Frontal cortex (tissue), 4 donors: ENCODE measurements at places on chromosomes 2 and 18. TPM values are rescaled to one million over a fixed set of nuclear protein-coding genes. Genes with fewer than 3 reads are reported as not detected.

The INPP5D gene
- total RNA-seq: 1.6 TPM

The IL1RN gene
- not detected for total RNA-seq

The NAT8 gene
- not detected for total RNA-seq

The COX7A2L gene
- 198 TPM for total RNA-seq

The HNRNPA3 gene
- total RNA-seq: 63.2 TPM
